ENCODE measurements at places on chromosomes 2 and 18.

- DNase-seq = no peak
Measured at GRCh38 chr2:179862898-179863458, 1.6 kb upstream of the ZNF385B start.

DNA sequence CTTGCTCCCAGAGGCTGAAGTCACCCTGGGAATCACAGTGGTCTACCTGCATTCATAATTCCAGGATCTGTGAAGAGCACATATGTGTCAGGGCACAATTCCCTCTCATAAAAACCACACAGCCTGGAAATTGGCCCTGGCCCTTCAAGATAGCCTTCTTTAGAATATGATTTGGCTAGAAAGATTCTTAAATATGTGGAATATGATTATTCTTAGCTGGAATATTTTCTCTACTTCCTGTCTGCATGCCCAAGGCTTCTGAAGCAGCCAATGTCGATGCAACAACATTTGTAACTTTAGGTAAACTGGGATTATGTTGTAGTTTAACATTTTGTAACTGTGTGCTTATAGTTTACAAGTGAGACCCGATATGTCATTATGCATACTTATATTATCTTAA is 24.2 kb downstream of the ICOS start:
- DNase-seq = no peak

- no peak for DNase-seq
Measured at GRCh38 chr2:211333377-211333776, 777.0 kb downstream of the CPS1 start.

DNA sequence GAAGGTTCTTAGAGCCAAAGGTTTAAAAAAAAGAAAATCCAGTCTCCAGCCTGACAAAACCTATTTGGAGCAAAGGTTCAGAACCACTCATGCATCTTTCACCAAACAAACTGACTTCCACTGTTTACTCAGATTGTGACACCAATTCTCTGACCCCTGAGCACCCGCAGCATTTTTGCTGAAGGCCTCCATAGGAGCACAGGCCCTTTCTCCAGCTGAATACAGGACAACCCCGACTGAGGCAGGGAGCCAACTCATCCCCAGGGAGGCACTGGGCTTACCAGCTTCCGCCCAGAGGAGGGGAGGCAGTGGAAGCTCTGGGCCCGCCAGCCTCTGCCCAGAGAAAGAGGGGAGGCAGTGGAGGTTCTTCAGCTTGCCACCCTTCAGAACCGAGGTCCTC is 51.0 kb upstream of the CNGA3 start:
- DNase-seq = no peak

DNA sequence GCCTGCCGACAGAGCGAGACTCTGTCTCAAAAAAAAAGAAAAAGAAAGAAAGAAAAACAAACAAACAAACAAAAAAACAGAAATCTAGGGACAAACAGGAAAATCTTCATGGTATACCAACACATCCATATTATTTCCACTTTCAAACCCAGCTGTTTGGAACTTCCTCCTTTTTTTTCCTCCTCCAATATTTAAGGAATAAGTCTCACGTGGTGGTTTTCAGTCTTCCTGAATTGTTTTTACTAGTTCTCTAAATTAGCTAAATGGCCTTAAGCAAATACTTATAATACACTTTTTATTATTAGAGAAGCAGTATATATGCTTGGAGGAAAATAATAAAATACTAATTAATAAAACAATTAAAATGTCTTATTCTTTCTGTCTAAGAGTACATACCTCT is 48.7 kb upstream of the GLS start:
- no peak for DNase-seq

DNA sequence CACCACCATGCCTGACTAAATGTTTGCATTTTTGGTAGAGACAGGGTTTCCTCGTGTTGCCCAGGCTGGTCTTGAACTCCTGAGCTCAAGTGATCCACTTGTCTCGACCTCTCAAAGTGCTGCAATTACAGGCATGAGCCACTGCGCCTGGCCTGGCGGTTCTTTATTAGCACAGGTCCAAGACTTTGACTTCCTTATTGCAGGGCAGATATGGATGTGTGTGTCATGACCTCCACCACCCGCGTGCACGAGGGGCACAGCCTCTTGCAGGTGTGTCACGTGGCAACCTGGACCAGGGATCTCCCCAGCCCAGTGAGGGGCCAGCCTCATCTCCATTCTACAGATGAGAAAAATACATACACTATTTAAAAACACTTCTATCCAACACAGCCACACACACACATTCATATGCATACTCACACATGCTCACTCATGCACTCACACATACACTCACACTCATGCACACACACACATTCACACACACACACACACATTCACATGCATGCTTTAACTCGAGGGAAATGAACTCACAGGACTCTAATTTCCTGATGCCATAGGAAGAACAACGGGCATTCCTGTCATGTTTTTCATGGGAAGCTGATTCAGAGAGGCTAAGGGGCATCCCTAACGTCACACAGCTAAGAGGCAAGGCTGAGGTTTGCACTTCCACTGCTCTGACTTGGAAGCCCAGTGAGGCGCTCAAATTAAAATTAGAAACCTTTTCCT is 38.8 kb downstream of the RRM2 start:
- DNase-seq = no peak

- no peak for DNase-seq
Measured at GRCh38 chr18:39198376-39198775, 1632.8 kb upstream of the CELF4 start.

Data from central memory CD8-positive, alpha-beta T cell (primary cell).